T-helper 2 cell (primary cell): ENCODE measurements at places on chromosomes 1 and 21.

DNA sequence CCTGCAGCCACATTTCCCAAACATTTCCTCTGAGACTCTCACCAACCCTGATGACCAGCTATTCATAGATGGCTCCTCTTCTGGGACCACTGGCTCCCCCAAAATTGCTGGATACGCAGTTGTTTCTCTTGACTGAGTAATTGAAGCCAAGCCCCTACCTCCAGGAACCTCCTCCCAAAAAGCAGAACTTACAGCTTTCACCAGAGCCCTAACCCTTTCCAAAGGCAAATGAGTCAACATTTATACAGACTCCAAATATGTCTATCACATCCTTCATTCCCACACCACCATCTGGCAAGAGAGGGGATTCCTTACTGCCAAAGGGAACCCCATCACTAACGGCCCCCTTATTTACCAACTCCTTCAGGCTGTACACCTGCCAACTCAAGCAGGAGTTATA lies 20.3 kb upstream of the CA6 start:
- no peak for DNase-seq

DNA sequence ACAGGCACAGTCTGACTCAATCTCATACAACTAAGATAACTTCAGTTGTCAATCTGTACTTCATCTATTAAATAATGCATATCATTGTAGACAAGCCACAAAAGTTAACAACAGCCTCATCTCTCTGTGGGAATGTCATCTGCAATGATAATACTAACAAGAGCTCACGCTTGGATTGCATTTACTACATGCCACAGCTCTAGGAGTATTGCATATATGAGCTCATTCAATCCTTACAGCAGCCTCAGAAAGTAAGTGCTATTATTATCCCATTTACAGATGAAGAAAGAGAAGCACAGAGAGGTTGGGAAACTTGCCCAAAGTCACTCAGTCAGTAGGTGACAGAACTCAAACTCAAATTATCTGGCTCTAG lies 105.7 kb upstream of the GUCA2B start:
- no peak for DNase-seq

- DNase-seq: no peak
Observed at GRCh38 chr1:19179597-19180264, 30.3 kb downstream of the UBR4 start.

GRCh38 chr1:21956720-21957552 lies 19.8 kb upstream of the HSPG2 start:
- peak; percentile 37 for DNase-seq

DNA sequence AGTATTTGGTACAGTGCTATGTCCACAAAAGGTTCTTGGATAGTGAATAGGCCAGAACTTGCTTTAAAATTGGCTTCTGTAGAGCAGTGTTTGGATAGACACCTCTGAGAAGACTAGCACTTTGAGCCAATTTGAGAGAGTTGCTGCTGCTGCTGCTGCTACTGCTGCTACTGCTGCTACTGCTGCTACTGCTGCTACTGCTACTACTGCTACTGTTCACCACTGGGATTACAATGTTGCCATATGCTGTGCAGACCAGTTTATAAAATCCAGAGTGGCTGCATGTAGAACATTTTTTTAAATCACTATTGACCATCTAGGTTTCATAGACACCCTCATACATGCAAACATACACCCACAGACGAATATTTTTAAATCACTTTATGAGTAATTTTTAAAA lies 15.3 kb downstream of the GORAB start:
- no peak for DNase-seq

GRCh38 chr1:96236156-96236739 lies 485.3 kb upstream of the PTBP2 start:
- no peak for DNase-seq

DNA sequence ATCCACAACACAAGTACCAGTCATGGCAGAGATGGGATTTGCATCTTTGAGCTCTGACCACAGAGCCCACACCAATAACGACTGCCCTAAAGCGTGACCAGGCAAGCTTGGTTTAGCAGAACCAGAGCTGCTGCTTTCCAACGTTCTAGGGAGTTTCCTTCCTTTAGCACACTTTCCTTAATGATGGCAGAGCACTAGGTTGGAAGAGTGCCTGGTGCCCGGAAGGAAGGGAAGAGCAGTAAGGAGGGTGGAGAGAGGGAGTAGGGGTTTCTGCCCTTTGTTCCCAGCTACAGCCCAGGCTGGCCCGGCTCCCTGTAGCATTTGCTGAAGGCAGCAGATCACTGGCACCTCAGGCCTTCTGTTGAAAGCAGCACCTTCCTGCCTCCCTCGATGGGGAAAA lies 6.1 kb upstream of the EVA1C start:
- no peak for DNase-seq

GRCh38 chr21:27407271-27407670 lies 440.4 kb upstream of the ADAMTS5 start:
- no peak for DNase-seq

GRCh38 chr1:228937851-228938536 lies 202.7 kb downstream of the RHOU start:
- DNase-seq: no peak

GRCh38 chr1:152151646-152152045 lies 7.4 kb downstream of the RPTN start:
- no peak for DNase-seq

GRCh38 chr1:228207851-228208821 lies at the start of gene OBSCN:
OBSCN (plus strand) TSS chr1:228208044; CDS start chr1:228211784, 3,740 bp downstream.
- no peak for DNase-seq

- peak; percentile 42 for DNase-seq
Observed at GRCh38 chr1:111598544-111598943, 21.0 kb upstream of the RAP1A start.

GRCh38 chr1:99587008-99587407 lies 58.9 kb upstream of the PALMD start:
- DNase-seq: no peak

DNA sequence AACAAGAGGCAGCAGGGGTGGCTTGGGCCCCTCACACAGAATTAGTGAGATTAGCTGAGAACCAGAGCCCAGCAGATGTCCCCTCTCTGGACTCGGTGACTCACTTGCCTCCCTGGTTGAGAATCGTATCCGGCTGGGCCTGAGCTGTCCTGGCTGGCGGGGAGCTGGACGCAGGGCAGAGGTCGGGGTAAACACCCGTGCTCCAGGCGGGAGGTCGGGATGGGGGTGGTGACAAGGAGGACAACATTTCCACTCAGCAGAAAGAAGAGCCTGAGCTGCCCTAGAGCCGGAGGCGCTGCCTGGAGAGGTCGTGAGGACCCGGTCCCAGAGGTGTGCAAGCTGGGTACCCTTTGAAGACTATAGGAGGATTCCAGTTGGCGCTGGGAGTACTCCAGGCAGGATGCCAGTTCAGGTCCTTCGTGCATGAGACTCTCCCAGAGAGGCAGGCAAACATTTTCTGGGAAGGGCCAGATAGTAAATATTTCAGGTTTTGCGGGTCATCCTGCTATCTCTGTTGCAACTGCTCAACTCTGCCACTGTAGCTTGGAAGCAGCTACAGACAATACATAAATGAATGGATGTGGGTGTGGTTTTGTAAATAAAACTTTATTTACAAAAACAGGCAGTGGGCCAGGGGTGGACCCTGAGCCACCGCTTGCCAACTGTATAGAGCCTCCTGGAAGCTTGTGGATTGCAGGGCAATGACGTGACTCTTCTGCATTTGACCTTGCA lies 116.8 kb upstream of the WNT4 start:
- DNase-seq: no peak

DNA sequence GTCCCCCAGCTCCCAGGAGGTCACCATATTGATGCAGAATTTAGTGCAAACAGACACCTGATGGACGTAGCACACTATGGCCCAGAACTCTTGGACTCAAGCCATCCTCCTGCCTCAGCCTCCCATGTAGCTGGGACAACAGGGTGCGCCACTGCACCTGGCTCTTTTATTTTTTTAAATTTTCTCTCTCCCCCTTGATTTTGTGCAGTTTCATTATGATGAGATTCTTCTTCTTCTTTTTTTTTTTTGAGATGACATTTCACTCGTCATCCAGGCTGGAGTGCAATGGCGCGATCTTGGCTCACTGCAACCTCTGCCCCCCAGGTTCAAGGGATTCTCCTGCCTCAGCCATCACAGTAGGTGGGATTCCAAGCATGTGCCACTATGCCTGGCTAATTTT lies 63.8 kb downstream of the RPS6KA1 start:
- DNase-seq: no peak

- no peak for DNase-seq
Observed at GRCh38 chr1:196659471-196659870, 7.6 kb downstream of the CFH start.

GRCh38 chr1:187445066-187445465 lies 616.3 kb downstream of the PLA2G4A start:
- no peak for DNase-seq

GRCh38 chr1:203570805-203571204 lies 55.8 kb upstream of the ATP2B4 start:
- DNase-seq: no peak

DNA sequence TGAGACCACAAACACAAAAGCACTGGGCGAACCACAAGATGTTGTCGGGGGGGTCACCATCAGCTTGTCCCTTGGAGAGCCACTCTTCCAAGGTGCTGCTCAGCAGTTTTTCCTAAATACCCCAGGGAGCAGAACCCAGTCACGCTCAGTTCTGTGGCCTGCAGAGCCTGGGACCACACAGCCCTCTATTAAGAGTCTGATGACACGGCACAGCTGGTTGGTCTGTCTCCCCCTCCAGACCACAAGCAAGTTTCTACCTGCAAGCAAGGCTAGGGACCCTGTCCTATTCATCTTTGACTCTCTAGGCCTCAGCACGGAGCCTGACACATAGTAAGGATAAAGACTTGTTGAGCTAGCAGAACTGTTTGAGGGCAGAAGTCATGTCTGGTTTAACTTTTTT lies 28.5 kb downstream of the SLC9A1 start:
- DNase-seq: no peak

DNA sequence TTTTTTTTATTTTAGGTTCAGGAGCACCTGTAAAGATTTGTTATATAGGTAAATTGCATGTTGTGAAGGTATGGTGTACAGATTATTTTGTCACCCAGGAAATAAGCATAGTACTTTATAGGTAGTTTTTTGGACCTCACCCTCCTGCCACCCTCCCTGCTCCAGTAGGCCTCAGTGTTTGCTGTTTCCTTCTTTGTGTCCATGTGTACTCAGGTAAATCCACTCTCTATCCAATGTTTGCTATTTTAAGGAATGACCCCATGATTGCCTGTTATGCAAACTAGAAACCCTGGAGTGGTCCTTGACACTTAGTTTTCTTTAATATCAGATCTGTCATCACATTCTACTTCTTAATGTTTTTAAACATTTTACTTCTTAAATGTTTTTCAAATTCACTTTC lies 33.9 kb downstream of the LHX9 start:
- DNase-seq: no peak

GRCh38 chr1:30809514-30810263 lies 52.1 kb upstream of the LAPTM5 start:
- no peak for DNase-seq

- no peak for DNase-seq
Observed at GRCh38 chr1:35810096-35810881, 2.5 kb downstream of the AGO4 start.

GRCh38 chr1:231106347-231106746 lies 55.5 kb upstream of the TRIM67 start:
- DNase-seq: no peak

GRCh38 chr1:36322786-36323635 lies 434 bp downstream of the EVA1B start:
- peak; percentile 30 for DNase-seq

DNA sequence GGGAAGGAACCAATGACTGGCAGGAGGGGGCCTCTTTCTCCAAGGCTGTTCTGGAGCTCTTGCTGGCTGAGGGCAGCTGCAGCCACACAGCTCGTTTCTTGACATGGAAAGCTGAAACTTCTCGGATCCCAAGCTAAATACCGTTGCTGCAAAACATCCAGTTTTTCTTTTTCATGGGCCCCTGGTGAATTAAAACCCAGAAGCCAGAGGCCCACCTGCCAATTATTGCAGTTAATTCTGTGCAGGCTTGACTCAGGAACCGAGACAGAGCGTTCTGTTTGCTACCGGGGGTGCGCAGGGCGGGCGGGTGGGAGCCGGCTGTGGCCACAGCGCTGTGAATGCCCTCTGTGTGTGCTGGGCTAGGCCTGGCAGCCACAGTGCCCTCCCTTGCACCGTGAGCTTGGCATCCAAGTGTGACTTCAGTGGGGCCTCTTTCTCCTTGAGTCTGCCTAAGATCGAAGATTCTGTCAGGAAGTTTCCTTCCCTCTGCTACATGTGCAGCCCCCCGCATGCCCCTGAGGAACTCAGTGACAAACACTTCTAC lies 19.9 kb upstream of the KCNE2 start:
- DNase-seq: no peak

GRCh38 chr1:182450087-182450486 lies at the start of gene RGSL1:
RGSL1 (plus strand) TSS chr1:182450146; CDS start chr1:182450166, 20 bp downstream.
- DNase-seq: no peak

DNA sequence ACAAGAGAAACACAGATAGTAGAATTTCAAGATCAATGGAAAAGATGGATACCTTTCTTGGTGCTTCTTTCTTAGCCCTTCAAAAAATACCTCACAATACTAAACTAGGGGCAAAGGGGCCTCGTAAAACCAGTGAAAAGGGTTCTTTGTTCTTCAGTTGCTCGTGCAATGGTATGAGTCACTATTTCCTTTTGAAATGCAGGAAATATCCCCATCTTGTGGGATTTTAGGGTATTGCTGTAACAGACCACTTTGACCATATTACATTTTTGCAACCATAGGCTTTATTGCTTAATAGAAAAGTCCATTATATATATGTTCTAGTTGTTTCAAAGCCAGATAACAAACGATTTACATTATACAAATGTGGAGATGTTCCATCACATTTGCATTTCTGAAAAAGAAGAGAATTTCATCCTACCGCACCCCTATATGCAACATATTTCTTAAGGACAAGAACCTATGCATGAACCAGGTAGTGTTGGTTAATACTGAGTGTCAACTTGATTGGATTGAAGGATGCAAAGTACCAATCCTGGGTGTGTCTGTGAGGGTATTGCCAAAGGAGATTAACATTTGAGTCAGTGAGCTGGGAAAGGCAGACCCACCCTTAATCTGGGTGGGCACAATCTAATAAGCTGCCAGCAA lies 88.6 kb upstream of the PKN2 start:
- DNase-seq: peak; percentile 24

GRCh38 chr1:197222025-197222685 lies 45.9 kb upstream of the CRB1 start:
- no peak for DNase-seq

DNA sequence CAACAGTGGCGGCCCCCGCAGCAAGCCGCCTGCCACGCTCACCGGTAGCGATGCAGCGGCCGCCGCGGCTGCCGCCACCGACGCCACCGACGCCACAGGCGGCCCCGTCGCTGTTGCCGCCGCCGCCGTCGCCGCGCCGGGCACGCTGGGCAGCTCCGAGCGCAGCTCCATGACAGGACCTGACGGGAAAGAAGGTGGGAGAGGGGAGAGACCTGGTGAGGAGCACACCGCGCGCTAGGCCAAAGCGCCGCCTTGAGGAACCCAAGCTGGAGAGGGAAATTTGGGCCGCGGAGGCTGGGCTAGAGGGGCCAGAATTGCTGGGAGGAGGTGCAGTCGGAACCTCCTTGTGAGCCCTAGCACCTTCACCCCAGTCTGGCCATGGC lies 1.9 kb downstream of the DMRTA2 start:
- DNase-seq: no peak

DNA sequence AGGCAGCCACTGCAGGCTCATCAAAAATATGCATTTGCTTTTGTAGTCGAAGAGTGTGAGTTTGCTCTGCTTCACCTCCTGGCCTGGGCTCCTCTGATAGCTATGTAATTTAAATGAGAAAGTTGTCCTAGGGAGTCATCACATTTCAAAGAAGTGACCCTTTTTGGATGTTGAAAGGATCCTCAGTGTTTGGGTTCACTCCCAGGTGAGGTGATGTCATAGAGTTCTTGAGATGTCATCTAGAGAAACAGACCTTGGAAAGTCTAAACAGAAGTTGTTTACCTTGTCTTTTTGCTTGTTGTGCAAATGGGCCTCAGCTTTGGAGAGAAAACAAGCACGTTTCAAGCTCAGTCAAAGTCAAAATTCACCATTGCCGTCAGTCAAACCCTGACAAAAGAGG lies 92.0 kb upstream of the BARHL2 start:
- DNase-seq: no peak
